ENCODE measurements at places on chromosomes 3 and 15.

DNA sequence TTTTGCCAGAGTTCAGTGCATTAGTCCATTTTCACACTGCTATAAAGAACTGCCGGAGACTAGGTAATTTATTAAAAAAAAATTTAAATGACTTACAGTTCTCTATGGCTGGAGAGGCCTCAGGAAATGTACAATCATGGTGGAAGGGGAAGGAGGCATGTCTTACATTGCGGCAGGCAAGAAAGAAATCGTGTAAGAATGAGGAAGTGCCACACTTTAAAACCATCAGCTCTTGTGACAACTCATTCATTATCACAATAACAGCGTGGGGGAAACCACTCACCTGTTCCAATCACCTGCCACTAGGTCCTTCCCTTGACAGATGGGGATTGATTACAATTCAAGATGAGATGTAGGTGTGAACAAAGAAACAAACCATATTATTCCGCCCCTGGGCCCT, 1361.4 kb downstream of the NSUN3 start:
- DNase-seq = no peak

DNA sequence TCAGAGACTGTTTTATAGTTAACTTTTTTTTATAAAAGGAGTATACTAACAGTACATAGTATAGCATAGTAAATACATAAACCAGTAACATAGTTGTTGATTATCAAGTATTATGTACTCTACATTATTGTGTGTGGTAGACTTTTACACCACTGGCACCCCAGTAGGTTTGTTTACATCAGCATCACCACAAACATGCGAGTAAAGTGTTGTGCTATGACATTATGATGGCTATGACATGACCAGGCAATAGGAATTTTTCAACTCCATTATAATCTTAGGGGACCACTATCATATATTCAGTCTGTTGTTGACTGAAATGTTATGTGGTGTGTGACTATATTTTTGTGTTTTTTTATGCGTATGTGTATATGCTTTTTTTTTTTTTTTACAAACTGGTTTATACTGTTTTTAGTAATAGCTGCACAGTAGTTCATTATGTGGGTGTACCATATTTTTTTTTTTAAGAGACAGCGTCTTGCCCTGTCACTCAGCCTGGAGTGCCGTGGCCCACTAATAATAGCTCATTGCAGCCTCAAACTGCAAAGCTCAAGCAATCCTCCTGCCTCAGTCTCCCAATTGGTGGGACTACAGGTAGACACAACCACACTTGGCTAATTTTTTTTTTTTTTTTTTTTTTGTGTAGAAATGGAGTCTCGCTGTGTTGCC, 1.9 kb downstream of the CAPN7 start:
- no peak for DNase-seq

DNA sequence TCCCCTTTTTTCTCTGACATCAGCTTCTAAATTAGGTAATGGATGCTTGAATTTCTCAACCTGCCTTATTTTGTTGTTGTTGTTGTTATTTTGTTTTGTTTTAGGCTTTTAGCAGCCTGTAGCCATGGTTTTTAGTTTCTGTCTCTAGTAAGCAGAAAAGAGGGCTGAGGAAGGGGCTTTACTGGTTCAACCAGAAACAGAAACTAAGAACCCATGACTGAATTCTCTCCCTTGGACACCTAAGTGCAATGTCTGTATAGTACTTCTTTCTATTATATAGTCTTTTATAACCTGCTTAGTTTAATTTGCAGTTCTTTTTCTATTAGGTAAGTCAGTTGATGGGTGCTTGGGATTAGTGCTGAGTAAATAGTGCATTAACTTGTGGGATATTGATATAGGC, 129.0 kb downstream of the BBX start:
- DNase-seq = no peak

GRCh38 chr15:56445746-56446145, 19.2 kb downstream of the MNS1 start:
- DNase-seq = no peak

DNA sequence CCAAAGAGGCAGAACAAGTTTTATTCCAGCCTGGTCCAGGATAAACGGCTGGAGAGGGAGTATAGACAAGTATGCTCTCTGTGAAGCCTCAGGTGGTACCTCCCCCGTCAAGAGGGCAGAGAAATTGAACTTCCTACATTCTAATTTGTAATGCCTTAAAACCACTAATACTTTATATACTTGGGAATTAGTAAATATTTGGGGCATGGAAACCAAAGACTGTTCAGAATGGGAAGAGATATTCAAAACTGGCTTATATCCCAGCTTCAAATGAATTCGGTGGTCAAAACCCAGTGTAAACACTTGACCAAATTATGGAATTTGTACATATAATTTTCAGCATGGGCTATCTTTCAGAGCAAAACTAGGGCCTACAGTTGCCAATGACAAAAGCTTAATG, 122.6 kb downstream of the FBN1 start:
- no peak for DNase-seq

- DNase-seq = no peak
Measured at GRCh38 chr15:80326270-80326669, 74.3 kb upstream of the CTXND1 start.

DNA sequence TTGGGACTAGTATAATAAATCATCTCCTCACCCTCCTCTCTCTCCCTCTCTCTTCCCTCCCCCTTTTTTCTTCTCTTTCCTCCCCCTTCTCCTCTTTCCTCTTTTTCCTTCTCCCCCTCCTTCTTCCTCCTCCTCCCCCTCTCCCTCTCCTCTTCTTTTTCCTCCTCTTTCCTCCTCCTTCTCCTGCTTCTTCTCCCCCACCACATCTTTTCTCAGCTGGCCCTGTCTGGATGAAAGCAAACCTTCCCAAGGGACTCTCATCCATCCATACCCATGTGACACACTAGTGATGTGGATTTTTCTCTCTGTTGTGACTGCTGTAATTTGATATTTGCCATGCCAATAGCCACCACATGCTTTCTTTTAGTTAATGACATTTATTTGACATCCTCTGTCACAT, 127.2 kb downstream of the EBLN2 start:
- DNase-seq = peak; percentile 36

GRCh38 chr3:178392511-178392926, 143.7 kb upstream of the KCNMB2 start:
- DNase-seq = no peak

DNA sequence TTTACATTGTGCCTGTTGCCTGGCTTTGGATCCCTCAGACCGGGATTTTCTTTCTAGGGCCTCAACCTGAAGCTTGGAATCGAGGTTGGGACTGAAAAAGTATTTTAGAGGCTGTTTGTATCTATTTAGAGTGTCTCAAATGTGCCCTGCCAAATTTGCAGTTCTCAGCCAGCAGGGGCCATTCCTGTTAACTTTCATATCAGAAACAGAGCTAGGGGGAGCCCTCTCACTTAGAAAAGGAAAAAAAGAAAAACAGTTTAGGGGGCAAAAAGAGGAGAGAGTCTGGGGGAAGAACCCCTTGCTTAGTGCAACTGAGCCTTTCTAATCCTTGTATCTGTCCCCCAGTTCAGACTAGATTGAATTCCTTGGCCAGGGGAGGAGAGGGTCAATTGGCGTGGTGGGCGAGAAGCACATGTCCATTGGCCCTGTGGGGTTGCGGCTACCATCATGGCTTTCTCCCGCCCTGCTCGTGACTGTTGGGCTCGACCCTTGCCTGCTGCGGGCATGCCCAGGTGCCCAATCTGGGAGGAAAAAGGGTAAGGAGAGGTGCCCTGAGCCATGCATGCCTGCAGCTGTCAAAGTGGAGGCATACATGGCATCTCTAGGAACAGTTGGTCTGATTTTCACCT, 101.6 kb downstream of the CFAP44 start:
- no peak for DNase-seq

GRCh38 chr3:178275311-178275710, 260.9 kb upstream of the KCNMB2 start:
- no peak for DNase-seq

DNA sequence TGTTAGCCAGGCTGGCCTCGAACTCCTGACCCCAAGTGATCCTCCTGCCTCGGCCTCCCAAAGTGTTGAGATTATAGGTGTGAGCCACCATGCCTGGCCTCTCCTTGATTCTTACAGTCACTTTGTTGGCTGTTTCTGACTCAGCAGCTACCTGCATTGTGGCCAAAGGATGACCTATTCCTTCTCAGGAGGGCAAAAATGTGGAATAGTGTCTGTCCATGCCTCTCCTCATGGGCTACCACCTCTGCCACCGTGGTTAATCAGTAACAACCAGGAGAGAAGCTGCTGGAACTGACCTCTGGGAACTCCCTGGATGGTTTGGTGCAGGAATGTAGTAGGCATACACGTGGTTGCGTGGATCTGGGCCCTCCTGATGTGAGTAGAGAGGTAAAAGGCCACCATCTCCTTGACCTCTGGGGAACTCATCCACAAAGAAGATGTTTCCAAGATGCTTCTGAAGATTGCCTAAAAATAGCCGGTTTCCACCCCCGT, 63.3 kb downstream of the FLNB start:
- no peak for DNase-seq

- DNase-seq = no peak
Measured at GRCh38 chr15:74541494-74542165, 610 bp downstream of the ARID3B start.
